ENCODE measurements at places on chromosomes 16 and 17.

- no peak for DNase-seq
Observed at GRCh38 chr16:87687126-87687910, 78.5 kb downstream of the KLHDC4 start.

GRCh38 chr17:27882162-27882840, 10.9 kb downstream of the LYRM9 start:
- DNase-seq = no peak

DNA sequence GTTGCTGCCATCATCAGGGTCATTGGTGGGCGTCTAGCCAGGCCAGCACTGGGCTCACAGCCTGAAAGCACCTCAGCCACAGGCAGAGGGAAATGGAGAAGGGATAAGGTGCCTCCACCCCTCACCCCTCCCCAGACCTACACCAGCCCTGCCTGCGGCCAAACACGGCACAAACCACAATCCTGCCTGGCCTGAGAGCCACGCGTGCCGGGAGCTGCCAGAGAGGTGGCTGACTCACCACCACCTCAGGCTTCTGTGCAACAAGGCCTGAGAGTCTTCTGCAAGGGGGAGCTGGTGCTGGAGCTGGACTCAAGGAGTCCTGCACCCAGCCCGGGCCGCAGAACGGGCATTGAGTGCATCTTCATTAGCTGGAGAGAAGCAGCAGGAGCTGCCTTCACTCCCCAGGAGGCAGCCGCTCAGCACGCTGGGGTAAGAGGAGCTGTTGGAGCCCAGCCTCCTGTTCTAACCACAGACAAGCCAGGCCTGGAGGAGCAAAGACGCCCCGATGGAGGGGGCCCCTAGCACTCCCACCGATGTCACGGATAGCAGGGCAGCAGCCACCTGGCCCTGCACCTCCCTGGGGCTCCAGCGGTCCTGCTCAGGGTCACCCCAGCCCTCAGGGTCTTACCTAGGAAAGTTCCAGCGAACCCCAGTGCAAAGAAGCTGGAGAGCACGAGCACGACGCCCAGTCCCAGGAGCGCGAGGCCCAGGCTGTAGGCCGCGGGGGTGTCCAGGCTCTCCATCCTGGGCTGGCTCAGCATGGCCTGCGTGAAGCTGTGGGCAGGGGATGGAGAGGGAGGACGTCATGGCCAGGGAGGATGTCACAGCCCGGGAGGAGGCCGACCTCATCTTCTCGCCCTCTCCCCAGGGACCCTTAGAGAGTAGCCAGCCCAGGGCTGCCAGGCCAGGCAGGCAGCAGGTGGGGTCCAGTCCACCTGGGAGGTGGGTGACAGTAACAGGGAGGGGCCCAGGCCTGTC, 16.0 kb upstream of the RASD1 start:
- DNase-seq = no peak

DNA sequence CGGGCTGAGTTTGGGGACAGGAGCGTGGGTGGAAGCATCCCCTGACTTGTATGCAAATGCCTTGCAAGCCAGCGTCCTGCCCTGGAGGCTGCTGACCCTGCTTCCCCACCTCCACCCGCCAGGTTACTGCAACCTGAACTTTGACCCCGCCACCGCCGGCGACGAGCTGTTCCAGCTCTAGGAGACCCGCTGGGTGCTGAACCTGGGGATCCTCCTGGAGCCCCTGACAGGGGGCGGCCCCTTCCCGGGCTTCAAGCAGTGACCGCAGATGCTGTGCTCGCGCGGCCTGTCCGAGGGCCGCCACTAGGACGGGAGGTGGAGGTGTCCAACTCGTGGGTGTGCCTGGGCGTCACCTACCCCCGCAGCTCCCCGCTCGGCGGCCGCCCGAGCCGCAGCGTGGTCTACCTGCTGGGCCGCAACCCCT, 10.7 kb upstream of the SLC16A5 start:
- no peak for DNase-seq

DNA sequence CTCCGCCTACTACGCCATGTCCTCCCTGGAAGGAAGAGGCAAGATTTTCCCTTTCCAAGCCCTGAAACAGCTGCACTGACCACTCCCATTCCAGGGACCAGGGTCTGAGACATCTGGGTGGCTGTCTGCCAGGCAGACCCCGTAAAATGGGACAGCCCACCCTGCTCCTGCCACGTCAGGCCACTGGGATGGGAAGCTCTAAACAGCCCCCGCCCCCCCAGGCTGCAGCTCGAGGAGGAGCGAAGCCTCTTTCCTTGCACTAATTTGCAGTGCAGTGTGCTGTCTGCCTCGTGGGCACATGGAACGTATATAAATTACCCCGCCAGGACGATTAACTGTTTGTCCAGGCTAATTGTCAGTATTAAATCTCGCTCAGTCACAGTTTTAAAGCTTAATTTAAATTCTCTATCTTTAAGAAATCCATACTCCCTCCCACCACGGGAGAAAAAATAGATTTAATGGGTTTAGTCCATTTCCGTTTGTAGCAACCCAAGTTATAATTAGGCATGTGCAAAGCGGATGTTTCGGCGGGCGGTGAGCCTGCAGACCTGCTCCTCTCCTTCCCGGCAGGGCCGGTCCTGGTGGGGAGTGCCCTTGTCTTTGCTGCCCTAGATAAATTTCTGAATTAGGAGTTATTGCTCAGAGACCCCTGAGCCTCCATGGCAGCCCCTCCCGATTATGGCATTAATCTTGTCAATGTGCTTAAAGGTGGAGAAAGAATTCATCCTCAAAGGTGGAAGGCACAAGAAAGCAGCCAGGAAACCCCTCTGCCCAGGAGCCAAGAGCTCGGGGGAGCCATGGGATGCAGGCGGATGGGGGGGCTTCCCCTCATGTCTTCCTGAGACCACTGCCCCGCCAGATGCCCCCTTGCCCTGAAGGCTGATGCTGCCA, 268.0 kb upstream of the TNRC6C start:
- DNase-seq = no peak

- no peak for DNase-seq
Observed at GRCh38 chr16:74165566-74166080, 131.0 kb upstream of the PSMD7 start.

GRCh38 chr16:69112285-69113129, 7.1 kb downstream of the HAS3 start:
- no peak for DNase-seq

DNA sequence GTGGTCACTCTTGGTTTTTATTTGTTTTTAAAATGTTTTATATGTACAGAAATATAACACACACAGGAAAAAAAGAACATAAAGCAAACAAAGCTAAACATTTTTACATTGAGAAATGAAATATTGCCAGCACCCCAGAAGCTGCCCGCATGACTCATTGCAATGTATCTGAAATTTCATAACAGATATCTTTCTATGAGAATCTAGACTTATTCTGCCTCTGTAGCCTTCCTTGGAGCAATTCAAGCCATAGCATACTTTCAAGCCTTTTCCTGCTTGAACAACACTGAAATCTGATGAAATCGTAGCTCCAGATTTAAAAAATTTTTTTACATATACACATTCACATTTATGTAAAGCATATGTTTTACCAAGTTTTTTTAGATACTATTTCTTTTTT, 86.9 kb downstream of the RBBP6 start:
- no peak for DNase-seq

GRCh38 chr17:5226940-5227878, 7.5 kb downstream of the SCIMP start:
- DNase-seq = no peak

GRCh38 chr17:50479522-50480141, 972 bp downstream of the RSAD1 start:
- DNase-seq = peak; percentile 41

DNA sequence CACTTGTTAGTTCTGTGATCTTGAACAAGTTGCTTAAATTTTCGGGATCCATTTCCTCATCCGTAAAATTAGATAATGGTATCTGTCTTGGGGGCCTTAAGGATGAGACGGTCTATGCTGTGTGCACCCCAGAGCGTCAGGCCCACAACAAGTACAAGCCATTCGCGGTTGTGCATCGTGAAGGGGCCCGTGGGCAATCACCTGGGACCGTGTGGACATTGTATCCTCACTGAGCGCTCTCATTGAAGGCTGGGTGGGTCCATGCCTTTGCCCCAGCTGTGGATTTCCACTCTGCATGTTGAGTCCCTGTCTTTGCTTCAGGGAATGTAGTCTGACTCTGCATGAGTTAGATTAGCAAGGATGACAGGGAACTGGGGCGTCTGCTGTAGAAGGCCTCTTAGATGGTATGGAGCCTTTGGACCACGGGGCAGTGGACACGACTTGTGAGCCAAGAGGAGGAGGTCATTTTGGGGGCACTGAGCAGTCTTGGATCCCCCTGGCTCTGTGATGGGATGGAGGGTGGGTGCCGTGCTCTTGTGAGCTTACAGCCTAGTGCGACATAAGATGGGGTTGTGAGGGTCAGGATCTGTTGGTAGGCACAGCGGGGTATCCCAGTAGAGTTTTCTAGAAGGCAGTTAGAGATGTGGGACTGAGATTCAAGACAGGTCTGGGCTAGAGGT, 89.5 kb downstream of the SNX29 start:
- no peak for DNase-seq

DNA sequence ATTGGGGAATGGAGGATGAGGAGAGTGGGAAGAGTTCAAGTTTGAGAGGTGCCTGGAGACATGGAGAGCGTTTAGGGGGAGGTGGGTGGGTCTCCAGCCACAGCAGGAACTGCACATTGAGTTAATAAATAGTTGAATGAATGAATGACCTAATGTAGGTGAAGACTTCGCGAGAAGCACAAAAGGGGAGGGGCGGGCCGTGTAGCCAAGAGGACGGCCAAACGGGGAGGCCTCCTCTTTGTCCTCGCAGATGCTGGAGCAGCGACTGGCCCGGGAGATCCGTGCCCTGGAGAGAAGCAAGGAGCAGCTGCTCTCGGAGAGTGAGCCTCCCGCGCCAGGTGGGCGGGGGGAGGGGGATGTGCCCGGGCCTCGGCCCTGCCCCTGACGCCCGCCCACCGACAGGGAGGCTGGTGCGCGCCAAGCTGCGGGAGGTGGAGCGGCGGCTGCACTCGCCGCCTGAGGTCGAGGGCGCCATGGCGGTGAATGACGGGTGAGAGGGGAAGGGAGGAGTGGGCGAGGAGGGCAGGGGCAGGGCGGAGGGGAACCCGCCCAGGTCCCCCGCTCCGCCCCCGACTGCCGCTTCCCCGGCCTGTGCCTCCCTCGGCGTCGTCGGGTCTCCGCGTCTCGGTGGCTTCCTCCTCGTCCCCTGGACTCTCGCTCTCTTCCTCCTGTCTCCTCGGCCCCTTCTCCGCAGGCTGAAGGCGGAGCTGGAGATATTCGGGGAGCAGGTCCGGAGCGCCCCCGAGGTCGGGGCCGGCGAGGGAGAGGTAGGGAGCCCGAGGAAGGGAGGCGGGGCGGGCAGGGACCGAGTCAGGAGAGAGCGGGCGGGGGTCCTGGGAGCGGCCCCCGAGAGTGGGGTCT, 12.9 kb downstream of the SYCE1L start:
- peak; percentile 70 for DNase-seq

GRCh38 chr16:30548416-30549253, 9.5 kb downstream of the ZNF764 start:
- no peak for DNase-seq

DNA sequence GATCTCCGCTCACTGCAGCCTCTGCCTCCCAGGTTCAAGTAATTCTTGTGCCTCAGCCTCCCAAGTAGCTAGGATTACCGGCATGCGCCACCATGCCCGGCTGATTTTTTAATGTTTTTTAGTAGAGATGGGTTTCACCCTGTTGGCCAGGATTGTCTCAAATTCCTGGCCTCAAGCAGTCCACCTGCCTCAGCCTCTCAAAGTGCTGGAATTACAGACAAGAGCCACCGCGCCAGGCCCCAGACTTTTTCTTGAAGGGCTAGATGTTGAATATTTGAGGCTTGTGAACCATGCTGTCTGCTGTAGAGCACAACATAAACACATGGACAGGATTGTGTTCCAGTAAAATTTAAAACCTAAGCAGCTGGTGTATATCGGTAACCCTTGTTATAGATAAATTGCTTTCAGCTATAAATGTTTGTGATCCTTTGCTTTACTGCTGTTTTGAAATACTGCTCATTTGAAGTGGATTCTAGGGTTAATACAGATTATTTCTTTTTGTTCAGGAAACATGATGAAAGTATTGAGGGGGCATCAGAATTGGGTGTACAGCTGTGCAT, 12.4 kb downstream of the WSB1 start:
- DNase-seq = no peak

GRCh38 chr16:68539711-68540239, 684 bp downstream of the ZFP90 start:
- no peak for DNase-seq

- no peak for DNase-seq
Observed at GRCh38 chr16:69784586-69784985, 22.5 kb downstream of the WWP2 start.

GRCh38 chr16:84687715-84688114, 12.1 kb upstream of the USP10 start:
- DNase-seq = no peak

GRCh38 chr16:18945233-18945632, 19.0 kb upstream of the SMG1 start:
- DNase-seq = no peak

- no peak for DNase-seq
Observed at GRCh38 chr17:73588891-73589290, 55.4 kb downstream of the SDK2 start.

- DNase-seq = no peak
Observed at GRCh38 chr17:29615048-29615385, 7.7 kb downstream of the CORO6 start.

- no peak for DNase-seq
Observed at GRCh38 chr16:2494616-2495015, 19.1 kb upstream of the ATP6V0C start.

DNA sequence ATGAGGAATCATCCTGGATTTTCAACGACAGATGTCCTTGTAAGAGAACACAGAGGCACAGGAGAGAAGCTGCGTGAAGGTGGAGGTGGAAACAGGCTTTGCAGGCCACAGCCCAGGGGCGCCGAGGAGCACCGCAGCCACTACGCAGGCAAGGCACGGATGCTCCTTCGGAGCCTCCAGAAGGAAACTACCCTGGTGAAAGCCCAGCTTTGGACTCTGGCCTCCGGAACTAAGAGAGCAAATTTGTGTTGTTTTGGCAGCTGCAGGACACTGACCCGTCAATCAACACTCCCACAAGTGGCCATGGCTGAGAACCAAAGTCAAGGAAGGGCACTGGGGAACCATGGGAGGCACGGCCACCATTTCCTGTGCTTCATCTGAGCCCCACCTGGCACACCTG, 3.4 kb downstream of the ARL16 start:
- DNase-seq = no peak

GRCh38 chr16:81520560-81521135, 76.0 kb downstream of the CMIP start:
- no peak for DNase-seq

DNA sequence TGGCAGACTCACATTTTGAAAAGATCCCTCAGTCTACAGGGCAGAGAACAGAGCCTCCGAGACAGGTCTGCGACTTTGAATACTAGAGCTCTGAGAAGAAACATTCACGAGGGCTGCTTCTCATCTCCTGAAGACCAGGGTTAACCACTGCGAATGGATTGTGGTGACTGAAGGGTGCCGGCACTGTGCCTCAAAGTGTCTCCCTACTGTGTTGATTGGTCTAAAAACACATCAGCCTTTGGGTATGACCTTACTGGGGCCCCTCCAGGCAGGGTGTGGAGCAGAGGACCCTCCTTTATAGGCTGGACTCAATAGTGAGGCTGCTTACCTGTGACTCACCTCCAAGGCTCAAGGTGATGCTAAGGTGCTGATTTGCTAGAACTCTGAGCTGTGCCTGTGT, 2.6 kb upstream of the LGALS9 start:
- no peak for DNase-seq

- DNase-seq = no peak
Observed at GRCh38 chr17:80222376-80223141, 2.3 kb downstream of the SLC26A11 start.

- no peak for DNase-seq
Observed at GRCh38 chr17:37206299-37206698, 169.5 kb upstream of the C17orf78 start.

- DNase-seq = no peak
Observed at GRCh38 chr16:84774810-84775209, 45.0 kb upstream of the CRISPLD2 start.

GRCh38 chr16:62625326-62625725, 589.1 kb upstream of the CDH8 start:
- no peak for DNase-seq
